ENCODE measurements at places on chromosomes 13 and 19. TPM values are rescaled to one million over a fixed set of nuclear protein-coding genes. Genes with fewer than 3 reads are reported as not detected.

ZNF615 gene
- 5.8 TPM for total RNA-seq

GIPR gene
- total RNA-seq = 4.6 TPM

CRX gene
- not detected for total RNA-seq

ATP7B gene
- total RNA-seq = 9.2 TPM

CERS1 gene
- 6.8 TPM for total RNA-seq

DCT gene
- total RNA-seq = 0.05 TPM

ARRDC5 gene
- not detected for total RNA-seq

All from astrocyte (in vitro differentiated cells and primary cell).